Amniotic epithelial cell (primary cell): ENCODE measurements at places on chromosomes 6 and 20.

DNA sequence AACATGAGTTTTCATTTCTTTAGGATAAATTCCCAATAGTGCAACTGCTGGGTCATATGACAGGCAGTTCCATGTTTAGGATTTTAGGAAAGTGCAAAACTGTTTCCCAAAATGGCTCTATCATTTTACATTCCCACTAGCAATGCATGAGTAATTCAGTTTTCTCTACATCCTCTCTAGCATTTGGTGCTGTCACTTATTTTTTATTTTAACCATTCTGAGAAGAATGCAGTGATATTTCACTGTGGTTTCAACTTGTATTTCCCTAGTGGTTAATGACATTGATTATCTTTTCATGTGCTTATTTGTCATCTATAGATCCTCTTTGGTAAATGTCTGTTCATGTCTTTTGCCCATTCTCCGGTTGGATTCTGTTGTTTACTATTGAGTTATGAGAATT lies 82.7 kb downstream of the PHIP start:
- no peak for DNase-seq

DNA sequence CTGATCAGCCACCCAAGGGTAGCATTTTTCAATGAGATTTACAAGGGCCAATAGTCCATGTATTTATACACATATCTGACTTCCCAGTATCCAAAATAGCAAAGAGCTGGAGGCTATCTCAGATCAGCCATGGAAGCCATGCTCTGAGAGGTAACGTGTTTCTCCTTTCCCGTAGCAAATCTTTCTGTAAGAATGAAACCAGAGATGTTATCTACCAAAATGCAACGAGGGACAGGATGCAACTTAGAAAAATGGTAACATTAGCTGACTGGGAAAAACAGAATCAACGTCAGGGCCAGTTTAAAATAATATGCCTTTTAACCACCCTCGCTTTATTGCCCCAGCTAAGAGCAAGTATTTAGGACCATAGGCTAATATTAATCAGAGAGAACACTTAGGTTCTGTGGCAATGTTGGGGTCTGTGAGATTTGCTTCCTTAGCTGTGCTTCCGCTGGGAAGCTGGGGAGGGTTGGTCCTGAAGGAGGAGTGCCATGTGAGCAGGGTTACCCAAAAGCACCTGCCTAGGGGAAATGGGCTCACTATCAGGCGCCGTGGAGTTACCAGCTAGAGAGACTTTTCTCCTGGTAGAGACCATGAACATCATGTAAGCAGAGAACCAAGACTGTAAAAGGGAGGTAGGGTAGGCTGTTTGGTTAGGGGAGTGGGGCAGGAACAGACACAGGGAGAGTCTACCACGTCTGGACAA lies 1.2 kb downstream of the ZNF831 start:
- DNase-seq = no peak

GRCh38 chr6:12801141-12801540 lies 84.6 kb downstream of the PHACTR1 start:
- no peak for DNase-seq

- no peak for DNase-seq
Observed at GRCh38 chr6:48027704-48028435, 83.1 kb downstream of the PTCHD4 start.

- no peak for DNase-seq
Observed at GRCh38 chr6:42335896-42336295, 115.8 kb downstream of the TRERF1 start.

- peak; percentile 91 for DNase-seq
Observed at GRCh38 chr6:108737594-108738546, 110.4 kb upstream of the ARMC2 start.

DNA sequence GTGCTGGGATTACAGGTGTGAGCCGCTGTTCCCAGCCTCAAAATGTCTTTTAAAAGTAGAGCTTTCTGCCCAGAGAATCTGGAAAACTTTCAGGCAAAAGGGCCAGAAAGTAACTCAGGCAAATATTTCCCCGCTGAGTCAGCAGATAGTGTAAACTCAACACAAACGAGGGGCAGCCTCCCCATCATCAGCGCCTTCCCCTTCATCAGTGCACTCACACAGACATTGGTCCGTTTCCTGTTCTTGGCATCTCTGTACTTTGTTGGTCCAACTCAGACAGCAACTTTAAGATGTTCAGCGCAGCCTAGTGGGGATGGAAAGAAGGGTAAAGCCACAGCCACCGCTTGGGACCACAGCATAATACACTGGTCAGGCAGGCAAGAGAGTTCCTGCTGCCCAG lies 69.5 kb downstream of the CSE1L start:
- DNase-seq = peak; percentile 78

GRCh38 chr6:12359036-12359435 lies 68.9 kb downstream of the EDN1 start:
- DNase-seq = no peak

DNA sequence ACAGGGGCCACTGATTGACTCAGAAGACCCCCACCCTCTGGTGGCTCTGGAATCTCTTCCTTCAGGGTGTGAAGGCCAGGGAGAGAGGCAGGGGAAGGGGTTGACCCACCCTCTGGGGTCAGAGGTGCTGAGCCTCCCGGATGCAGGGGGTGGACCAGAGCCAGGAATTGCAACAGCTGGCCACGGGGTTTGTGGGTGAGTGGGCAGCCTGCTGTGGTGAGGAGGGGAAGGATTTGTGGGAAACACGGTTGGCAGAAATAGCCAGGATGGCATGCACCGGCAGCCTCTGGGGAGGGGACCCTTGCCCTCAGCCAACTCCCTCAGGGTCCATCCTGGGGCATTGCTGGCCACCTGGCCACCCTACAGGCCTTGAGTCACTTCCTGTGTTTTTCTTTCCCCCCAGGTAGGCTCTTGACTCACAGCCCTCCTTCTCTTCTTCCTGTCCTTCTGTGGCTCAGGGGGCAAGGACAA lies 92.8 kb downstream of the MRPL14 start:
- DNase-seq = peak; percentile 63

GRCh38 chr6:43328528-43328927 lies 19.9 kb upstream of the CRIP3 start:
- DNase-seq = no peak

- DNase-seq = no peak
Observed at GRCh38 chr20:19083136-19083621, 129.3 kb upstream of the SLC24A3 start.
